Astrocyte (in vitro differentiated cells and primary cell): ENCODE measurements at places on chromosomes 11 and 22. TPM values are rescaled to one million over a fixed set of nuclear protein-coding genes. Genes with fewer than 3 reads are reported as not detected.

GRCh38 chr22:31055635-31056159 is 25.4 kb upstream of the SMTN start:
- H3K36me3 ChIP-seq, result no peaks in the 10 kb centered on the region
- peak; percentile 98 for DNase-seq
- H3K4me1 ChIP-seq, result peaks cover 12% of the 10 kb centered on the region
- peak overlapping the region; percentile 50 for H3K27ac ChIP-seq

The USP28 gene
- total RNA-seq, result 35.0 and 39.3 TPM in 2 replicates

The MLC1 gene
- total RNA-seq, result 0.09 and 0.70 TPM in 2 replicates

- no peaks in the 10 kb centered on the region for H3K4me1 ChIP-seq
- H3K27me3 ChIP-seq, result peaks cover 29% of the 10 kb centered on the region
- no peak overlapping the region for H3K27ac ChIP-seq
- H3K36me3 ChIP-seq, result no peaks in the 10 kb centered on the region
Observed at GRCh38 chr22:50556703-50557102, 6.0 kb downstream of the SYCE3 start.

DNA sequence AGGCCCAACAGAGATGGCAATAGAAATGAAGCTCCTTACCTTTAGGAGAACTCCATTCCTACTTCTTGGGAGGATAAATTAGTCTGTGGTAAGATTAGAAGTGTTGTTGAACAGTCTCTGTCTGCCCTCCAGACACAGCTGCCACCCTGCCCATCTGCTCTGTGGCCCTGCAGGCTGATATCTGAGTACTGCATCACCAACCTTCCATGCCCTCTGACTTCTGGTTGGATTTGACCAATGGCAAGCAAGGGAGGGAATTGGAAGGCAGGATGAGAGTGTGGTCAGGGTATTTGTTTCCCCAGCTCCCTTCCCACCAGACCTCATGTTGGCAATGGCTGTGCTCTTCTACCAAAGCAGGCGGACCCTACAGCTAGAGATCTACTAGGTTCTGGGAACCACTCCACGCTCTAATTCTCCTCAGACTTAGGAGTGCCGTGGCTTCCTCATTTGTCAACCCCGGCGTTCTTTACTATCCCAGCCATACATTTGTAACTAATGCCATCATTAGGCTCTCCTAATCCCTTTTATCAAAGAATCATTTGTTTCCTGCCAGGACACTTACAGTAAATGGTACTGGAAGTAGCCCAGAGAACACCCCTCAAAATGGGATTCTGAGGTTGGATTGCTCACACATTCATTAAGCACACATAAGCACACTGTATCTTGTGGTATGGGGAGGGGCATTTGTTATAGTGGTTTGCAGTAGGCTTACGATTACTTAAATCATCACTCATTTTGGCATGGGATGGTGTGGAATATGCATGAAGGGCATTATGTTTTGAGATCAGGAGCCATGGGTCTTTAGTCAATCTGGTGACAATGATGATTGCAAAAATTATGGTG is 35.4 kb upstream of the CD44 start:
- no peaks in the 10 kb centered on the region for H3K27me3 ChIP-seq
- H3K4me3 ChIP-seq, result no peak overlapping the region
- peaks cover 19% of the 10 kb centered on the region for H3K4me1 ChIP-seq
- DNase-seq, result peak; percentile 99

The MTMR3 gene
- 37.3 and 41.0 TPM in 2 replicates for total RNA-seq

GRCh38 chr11:56977314-56977713 is 11.4 kb upstream of the OR5AK2 start:
- H3K4me3 ChIP-seq, result no peak overlapping the region
- DNase-seq, result no peak
- H3K27ac ChIP-seq, result no peak overlapping the region
- no peaks in the 10 kb centered on the region for H3K4me1 ChIP-seq
- no peaks in the 10 kb centered on the region for H3K36me3 ChIP-seq

The OR52E8 gene
- not detected in 2 replicates for total RNA-seq

DNA sequence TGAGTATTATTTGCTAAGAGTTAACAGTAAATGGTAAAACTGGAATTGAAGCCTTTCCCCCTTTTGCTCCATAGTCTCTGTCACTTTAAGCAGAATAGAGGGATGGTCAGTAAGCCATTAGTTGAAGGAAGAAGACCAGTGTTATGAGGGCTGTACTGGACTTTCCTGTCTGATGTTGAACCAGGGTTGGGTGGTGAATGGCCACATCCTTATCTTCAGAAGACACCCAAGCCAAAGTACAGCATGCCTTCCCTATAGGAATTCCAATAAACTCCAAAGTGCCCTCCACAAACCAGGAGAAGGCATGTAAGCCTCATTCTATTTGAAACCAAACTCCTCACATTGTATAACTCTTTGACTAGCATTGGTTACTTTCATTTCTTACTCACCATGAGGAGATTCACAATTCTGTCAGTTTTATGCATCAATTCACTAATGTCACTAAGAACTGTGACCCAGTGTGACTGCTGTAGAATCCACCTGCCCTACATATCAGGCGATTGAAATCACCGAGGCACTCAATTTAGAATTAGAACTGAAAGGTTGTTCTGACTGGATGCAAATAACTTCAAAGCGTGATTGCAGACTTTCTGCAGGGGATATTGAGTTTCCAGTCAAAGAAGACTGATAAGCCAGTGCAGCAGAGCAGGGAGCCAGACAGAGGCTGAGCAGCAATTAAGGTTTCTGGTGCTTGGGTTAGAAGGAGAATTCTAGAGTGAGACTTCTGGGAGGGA is 107.1 kb upstream of the DDI1 start:
- H3K36me3 ChIP-seq, result no peaks in the 10 kb centered on the region
- H3K27ac ChIP-seq, result no peak overlapping the region
- no peaks in the 10 kb centered on the region for H3K27me3 ChIP-seq
- no peak for DNase-seq
- no peak overlapping the region for H3K4me3 ChIP-seq

GRCh38 chr11:20035701-20036601 is 124.3 kb downstream of the DBX1 start:
- peaks cover 3% of the 10 kb centered on the region for H3K27me3 ChIP-seq
- H3K4me3 ChIP-seq, result no peak overlapping the region
- peaks cover 30% of the 10 kb centered on the region for H3K4me1 ChIP-seq

The SHANK3 gene
- 10.1 and 10.6 TPM in 2 replicates for total RNA-seq

The CASP12 gene
- not detected in 2 replicates for total RNA-seq

GRCh38 chr22:22422629-22423112 is 85.9 kb downstream of the ZNF280B start:
- no peak overlapping the region for H3K4me3 ChIP-seq
- peaks cover 14% of the 10 kb centered on the region for H3K27me3 ChIP-seq
- peak; percentile 22 for DNase-seq
- H3K36me3 ChIP-seq, result no peaks in the 10 kb centered on the region
- no peak overlapping the region for H3K27ac ChIP-seq
- H3K4me1 ChIP-seq, result no peaks in the 10 kb centered on the region

- H3K27me3 ChIP-seq, result no peaks in the 10 kb centered on the region
- H3K36me3 ChIP-seq, result no peaks in the 10 kb centered on the region
- no peak overlapping the region for H3K27ac ChIP-seq
- no peak for DNase-seq
Observed at GRCh38 chr11:133713844-133714243, 131.5 kb downstream of the SPATA19 start.

The KCNJ4 gene
- 0.19 and 0.30 TPM in 2 replicates for total RNA-seq

GRCh38 chr22:40363059-40363458 is 7.3 kb upstream of the SGSM3 start:
- no peaks in the 10 kb centered on the region for H3K27me3 ChIP-seq
- no peak overlapping the region for H3K4me3 ChIP-seq
- peak; percentile 46 for DNase-seq

DNA sequence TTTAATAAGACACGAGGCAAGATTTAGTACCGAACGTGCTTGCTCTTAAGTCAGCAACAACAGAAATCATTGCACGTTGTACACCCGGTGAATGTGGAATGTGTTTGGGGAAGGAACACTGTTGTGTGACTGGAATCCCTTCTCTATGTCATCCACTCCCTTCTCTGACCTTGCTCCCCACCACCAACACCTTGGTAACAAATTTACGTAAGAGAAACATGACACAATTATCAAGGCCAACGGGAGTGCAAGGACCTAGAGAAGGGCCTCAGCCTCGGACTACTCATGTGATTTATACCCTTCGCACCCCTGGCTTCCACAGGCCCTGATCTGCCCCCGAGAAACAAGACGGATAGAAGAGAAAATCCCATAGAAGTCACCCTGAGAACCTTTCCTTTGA is 236.2 kb downstream of the LARGE1 start:
- no peak overlapping the region for H3K27ac ChIP-seq
- no peak for DNase-seq
- no peaks in the 10 kb centered on the region for H3K27me3 ChIP-seq
- no peak overlapping the region for H3K4me3 ChIP-seq

The GDPD4 gene
- total RNA-seq, result not detected in 2 replicates

The SULT4A1 gene
- total RNA-seq, result 5.9 and 6.1 TPM in 2 replicates

The SCN3B gene
- 1.9 and 2.3 TPM in 2 replicates for total RNA-seq

DNA sequence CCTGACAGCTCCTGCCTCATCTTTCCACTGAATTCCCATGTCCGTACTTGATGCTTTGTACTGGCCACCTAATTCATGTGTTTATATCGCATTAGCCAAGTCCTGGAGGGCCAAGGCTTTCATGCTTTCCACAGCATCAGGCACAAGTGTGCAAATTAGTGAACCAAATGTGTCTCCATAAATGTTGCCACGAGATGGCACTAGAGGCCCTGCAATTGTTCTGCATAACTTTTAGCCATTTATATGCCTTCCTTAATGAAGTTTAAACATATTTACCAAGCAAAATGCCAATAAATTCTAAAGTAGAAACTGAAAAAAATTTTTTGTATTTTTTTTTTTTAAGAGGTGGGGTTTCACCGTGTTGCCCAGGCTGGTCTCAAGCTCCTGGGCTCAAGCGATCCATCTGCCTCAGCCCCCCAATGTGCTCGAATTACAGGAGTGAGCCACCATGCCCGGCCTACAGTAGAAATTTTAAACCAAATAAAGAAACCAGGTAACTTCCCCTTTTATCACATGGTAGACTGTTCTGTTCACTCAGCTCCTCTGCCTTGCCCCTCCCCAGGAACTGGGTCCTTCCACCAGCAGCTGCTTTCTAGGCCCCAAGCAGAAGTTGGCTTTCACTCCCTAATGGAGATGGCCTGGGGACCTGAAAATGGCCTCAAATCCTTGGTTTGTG is 20.8 kb upstream of the IL18BP start:
- no peaks in the 10 kb centered on the region for H3K4me1 ChIP-seq
- H3K36me3 ChIP-seq, result peaks cover 20% of the 10 kb centered on the region
- H3K27me3 ChIP-seq, result no peaks in the 10 kb centered on the region
- peak; percentile 15 for DNase-seq
- H3K27ac ChIP-seq, result no peak overlapping the region

GRCh38 chr11:44858796-44859527 is 91.7 kb downstream of the TP53I11 start:
- H3K27ac ChIP-seq, result no peak overlapping the region
- no peak for DNase-seq
- H3K27me3 ChIP-seq, result peaks cover 36% of the 10 kb centered on the region

- DNase-seq, result no peak
- no peak overlapping the region for H3K4me3 ChIP-seq
- no peaks in the 10 kb centered on the region for H3K36me3 ChIP-seq
- H3K27ac ChIP-seq, result no peak overlapping the region
Observed at GRCh38 chr11:123291201-123291869, 96.3 kb upstream of the CLMP start.

DNA sequence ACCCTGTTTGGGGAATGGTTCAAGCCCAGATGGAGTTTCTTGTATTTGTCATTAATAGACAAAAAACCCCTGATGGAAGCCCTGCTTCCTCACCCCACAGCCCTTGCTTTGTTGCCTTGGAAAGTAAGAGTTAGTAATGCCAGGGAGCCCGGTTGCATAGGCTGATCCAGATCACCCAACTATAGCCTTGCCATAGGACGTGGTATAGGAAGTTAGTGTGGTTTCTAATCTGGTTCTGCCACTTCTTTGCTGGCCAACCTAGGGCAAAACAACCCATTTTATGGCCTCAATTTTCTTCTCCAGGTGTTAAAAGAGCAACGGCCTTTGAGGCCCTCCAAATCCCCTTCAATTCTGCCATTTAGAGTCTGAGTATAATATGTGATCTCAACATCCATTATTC is 97.9 kb downstream of the STIM1 start:
- H3K36me3 ChIP-seq, result no peaks in the 10 kb centered on the region
- H3K4me1 ChIP-seq, result peaks cover 9% of the 10 kb centered on the region
- DNase-seq, result no peak
- H3K27me3 ChIP-seq, result no peaks in the 10 kb centered on the region
- H3K27ac ChIP-seq, result no peak overlapping the region

DNA sequence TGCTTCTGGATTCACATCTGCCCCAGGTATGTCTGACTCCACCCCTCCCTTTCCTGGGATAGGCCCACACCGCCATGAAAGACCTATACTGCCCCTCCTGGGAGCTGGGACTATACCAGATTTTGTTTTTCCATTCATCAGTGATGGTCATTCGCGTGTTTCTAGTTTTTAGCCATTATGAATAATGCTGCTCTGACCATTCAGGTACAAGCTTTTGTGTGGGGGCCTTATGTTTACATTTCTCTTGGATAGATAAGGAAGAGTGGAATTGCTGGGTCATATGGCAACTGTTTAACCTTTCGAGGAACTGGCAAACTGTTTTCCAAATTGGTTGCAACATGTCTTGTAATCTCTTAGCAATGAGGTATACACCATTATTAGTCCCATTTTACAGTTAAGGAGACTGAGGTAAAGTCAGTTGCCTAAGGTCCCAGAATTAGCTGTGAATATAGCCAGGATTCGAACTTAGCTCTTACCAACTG is 1.2 kb upstream of the TBC1D10A start:
- no peak overlapping the region for H3K4me3 ChIP-seq
- H3K4me1 ChIP-seq, result peaks cover 30% of the 10 kb centered on the region
- peaks cover 18% of the 10 kb centered on the region for H3K36me3 ChIP-seq
- no peaks in the 10 kb centered on the region for H3K27me3 ChIP-seq

The PTGDR2 gene
- not detected in 2 replicates for total RNA-seq

- H3K4me3 ChIP-seq, result no peak overlapping the region
- H3K27ac ChIP-seq, result no peak overlapping the region
- H3K27me3 ChIP-seq, result no peaks in the 10 kb centered on the region
- H3K4me1 ChIP-seq, result peaks cover 40% of the 10 kb centered on the region
Observed at GRCh38 chr11:65884716-65885092, 3.6 kb downstream of the FIBP start.

The OR10A5 gene
- not detected in 2 replicates for total RNA-seq

DNA sequence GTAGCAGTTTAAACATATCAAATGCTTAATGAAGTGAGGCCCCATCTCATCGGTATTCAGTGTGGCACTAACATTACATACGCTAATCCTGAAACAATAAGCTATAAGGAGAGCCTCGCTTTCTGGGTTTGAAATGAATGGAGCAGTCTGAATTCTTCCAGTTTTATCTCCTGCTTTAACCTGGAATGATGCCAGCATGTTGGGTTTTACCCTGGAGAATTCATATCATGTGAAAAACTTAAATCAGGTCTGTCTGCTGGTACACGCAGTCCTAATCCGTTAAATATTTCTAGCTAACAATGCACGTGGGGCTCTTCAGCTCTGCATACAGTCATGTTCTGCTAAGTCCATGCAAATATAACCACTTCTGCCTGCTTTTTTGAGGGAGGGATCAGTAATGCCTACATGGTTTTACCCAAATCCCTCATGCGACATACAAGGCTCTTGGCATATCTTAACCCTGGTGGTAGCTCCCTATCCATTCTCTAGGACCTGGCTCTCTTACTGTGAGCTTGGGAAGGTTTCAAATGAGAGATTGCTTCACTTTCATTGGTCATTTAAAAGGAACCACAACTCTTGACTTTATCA is 92.7 kb downstream of the COMMD9 start:
- H3K36me3 ChIP-seq, result no peaks in the 10 kb centered on the region
- no peak for DNase-seq
- H3K4me3 ChIP-seq, result no peak overlapping the region
- H3K4me1 ChIP-seq, result no peaks in the 10 kb centered on the region
- no peaks in the 10 kb centered on the region for H3K27me3 ChIP-seq
